CD4-positive, alpha-beta memory T cell (primary cell): ENCODE measurements at places on chromosomes 6 and 20.

DNA sequence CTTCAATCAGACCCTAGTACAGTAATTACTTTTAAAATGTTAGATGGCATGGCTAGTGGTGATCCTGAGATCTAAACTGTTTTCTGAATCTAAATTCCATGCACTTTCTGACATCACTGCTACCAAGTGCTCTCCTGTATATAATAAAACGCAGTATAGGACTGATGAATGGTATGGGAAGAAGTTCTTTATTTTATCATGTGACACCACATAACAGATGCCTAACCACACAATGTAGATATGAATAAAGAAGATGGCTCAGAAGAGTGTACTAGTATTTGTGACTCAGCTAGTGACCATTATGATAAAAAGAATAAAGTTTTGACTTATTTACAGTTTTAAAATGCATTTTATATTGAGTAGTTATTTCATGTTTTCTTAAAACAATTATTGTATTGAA is 8.5 kb downstream of the NDUFAF4 start:
- H3K4me3 ChIP-seq, result no peak overlapping the region
- no peak for DNase-seq
- no peaks in the 10 kb centered on the region for H3K27me3 ChIP-seq
- peaks cover 31% of the 10 kb centered on the region for H3K36me3 ChIP-seq
- no peak overlapping the region for H3K27ac ChIP-seq

GRCh38 chr6:109434456-109434855 is 6.0 kb downstream of the PPIL6 start:
- no peak overlapping the region for H3K27ac ChIP-seq
- H3K4me1 ChIP-seq, result peaks cover 1% of the 10 kb centered on the region
- no peak overlapping the region for H3K4me3 ChIP-seq
- no peak for DNase-seq

DNA sequence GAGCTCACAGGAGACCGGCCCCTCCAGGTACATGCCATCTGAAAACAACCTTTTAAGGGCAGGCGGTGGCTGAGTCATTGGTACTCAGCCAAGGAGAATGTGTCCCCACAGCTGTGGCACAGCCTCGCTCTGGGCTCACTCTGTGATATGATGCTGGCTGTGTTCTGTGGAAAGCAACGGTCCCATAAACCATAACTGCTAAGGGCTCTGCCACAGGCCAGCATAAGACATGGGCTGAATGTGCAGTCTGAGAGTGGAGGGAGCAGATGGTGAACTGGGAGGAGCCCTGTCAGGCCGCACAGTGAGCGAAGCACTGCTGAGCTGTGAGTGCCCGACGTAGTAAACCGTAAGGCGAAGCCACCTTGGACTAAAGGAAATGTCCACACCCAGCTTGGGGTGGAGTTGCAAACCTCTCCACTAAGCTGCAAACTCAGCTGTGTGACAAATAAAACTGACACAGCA is 375.8 kb downstream of the THBS2 start:
- no peaks in the 10 kb centered on the region for H3K4me1 ChIP-seq
- DNase-seq, result no peak
- no peaks in the 10 kb centered on the region for H3K27me3 ChIP-seq
- no peak overlapping the region for H3K27ac ChIP-seq
- H3K4me3 ChIP-seq, result no peak overlapping the region
- no peaks in the 10 kb centered on the region for H3K36me3 ChIP-seq

DNA sequence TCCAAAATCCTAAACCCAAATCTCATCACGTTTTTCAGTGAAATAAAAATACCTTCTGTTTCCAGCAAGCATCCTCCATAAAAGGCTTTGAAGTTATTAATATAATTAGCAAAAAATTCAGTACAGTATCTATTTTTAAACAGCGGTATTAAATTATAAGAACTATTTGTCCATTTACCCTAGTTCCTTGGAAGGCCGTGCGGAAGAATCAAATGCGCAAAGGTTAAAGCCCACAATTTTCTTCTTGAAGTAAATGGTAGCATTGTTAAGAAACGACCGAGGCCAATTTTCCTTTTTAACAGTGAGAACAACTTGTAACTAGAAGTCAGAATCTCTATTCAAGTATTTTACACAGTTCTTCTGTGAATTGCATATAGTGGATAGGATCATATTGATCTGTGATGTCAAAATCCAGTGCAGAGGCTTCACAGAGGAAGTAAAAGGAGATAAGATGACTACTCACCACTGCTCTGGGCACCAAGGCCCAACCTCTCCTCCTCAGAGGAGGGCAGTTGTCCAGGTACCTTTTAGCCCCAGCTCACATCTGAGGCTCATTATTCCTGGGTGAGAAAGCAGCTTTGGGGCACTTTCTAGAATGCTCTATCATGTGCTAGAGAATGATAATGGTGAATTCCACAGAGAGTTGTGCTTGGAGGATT is 36.3 kb downstream of the TNFAIP3 start:
- no peak overlapping the region for H3K4me3 ChIP-seq
- H3K4me1 ChIP-seq, result peaks cover 15% of the 10 kb centered on the region
- no peak for DNase-seq
- H3K36me3 ChIP-seq, result no peaks in the 10 kb centered on the region
- no peaks in the 10 kb centered on the region for H3K27me3 ChIP-seq
- H3K27ac ChIP-seq, result no peak overlapping the region
